ENCODE measurements at places on chromosomes 7 and 10.
A peak's percentile ranks its signal among the peaks of the same experiment; 100 is the strongest.

GRCh38 chr10:11429439-11430052 is 181.9 kb downstream of the USP6NL start:
- peaks cover 8% of the 10 kb centered on the region for H3K4me1 ChIP-seq
- no peaks in the 10 kb centered on the region for H3K36me3 ChIP-seq
- no peak overlapping the region for H3K27ac ChIP-seq
- H3K4me3 ChIP-seq: no peak overlapping the region
- no peak for DNase-seq
- H3K27me3 ChIP-seq: no peaks in the 10 kb centered on the region

DNA sequence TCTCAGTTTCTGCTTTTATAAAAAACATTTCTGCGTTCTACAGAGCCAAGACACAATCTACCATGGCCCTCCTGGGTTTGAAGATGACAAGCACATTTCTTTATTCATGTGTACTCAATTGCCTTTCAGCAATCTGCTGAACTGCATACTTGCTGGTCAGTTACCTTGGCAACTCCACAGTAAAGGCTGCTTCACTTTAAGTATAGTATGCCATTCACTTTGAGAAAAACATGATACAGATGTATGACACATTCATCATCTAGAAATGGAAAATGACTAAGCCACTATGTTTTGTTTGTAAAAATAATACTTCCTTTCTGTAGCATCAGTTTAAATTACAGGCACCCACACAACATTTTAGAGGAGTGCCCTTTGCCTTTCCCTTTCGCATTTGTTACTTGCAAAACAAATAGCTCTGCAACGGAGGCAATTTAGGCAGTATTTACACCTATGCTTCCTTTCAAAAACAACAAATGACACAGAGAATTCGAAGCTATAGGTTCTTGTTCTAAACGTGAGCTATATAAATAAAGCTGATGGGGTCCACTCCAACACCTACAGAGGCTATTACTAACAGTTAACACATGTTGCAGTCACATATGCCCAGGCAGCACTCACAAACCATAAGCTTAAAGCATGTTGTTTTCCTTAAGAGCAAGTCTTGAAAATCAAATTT is 23.5 kb downstream of the SGCE start:
- peaks cover under 1% of the 10 kb centered on the region for H3K36me3 ChIP-seq
- no peak overlapping the region for H3K4me3 ChIP-seq
- no peaks in the 10 kb centered on the region for H3K27me3 ChIP-seq
- H3K27ac ChIP-seq: peak overlapping the region; percentile 78

GRCh38 chr7:55191161-55191925 is 172.5 kb downstream of the EGFR start:
- H3K27ac ChIP-seq: no peak overlapping the region
- H3K27me3 ChIP-seq: no peaks in the 10 kb centered on the region
- H3K4me3 ChIP-seq: no peak overlapping the region

DNA sequence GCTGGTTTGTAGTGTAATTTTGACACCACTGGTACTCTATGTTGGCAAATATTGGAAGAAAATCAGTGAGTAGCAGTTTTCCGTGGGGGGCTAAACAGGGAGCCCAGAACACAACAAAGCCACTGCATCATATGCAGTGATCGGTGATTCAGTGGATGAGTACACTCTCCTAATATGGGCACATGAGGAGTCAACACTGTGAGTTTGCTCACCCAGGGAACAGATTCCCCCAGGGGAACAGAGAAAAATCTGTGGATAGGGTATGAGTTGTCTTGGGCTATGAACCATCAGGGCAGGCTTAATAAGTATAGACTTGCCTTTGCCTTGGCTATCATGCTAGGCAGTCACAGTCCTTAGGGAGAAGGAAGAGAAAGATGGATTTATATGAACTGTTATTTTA is 227.7 kb upstream of the SEMA3E start:
- H3K27ac ChIP-seq: no peak overlapping the region
- DNase-seq: no peak
- H3K4me3 ChIP-seq: no peak overlapping the region
- H3K36me3 ChIP-seq: no peaks in the 10 kb centered on the region

DNA sequence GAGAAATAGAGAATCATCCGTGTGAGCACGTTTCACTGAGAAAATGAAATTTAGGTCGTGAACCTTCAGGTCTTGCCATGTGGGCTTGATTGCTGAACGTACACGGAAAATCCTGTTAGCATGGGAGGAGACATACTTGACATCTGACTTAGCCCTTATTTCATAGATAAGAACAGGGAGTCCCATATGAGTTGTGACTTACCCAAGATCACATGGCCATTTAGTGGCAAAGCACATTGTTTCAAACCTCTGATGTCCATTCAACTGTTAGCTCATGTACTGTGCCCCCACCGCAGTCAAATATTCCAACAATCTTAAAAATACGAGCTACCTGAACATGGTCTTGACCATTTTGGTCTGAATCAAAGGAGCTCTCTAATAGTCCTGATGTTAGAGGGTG is 411.2 kb upstream of the FZD8 start:
- H3K4me3 ChIP-seq: no peak overlapping the region
- no peaks in the 10 kb centered on the region for H3K36me3 ChIP-seq
- H3K4me1 ChIP-seq: peaks cover 6% of the 10 kb centered on the region
- DNase-seq: no peak

DNA sequence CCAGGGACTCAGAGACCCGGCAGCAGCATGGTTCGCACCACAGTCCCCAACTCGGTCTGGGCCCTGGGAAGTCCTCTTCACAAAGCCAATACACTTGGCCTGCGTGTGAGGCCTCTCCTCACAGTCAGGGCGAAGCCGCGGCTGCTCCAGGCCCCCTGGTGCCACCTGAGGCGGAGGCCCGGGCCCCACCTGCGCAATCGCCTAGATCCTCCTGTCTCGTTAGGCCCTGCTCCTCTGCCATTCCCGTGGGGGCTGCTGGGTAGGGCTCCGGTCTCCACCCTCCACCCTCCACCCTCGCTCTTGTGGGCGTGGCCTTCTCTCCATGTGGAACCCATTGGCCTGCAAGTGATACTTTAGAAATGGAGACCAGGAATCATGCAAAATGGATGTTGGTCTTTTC is 553.3 kb downstream of the INHBA start:
- no peak overlapping the region for H3K27ac ChIP-seq
- H3K36me3 ChIP-seq: no peaks in the 10 kb centered on the region
- H3K4me1 ChIP-seq: no peaks in the 10 kb centered on the region

- no peaks in the 10 kb centered on the region for H3K36me3 ChIP-seq
- H3K4me3 ChIP-seq: no peak overlapping the region
- H3K27me3 ChIP-seq: no peaks in the 10 kb centered on the region
- H3K4me1 ChIP-seq: no peaks in the 10 kb centered on the region
These were observed 35.0 kb downstream of the AUTS2 start for GRCh38 chr7:69633122-69633831.

DNA sequence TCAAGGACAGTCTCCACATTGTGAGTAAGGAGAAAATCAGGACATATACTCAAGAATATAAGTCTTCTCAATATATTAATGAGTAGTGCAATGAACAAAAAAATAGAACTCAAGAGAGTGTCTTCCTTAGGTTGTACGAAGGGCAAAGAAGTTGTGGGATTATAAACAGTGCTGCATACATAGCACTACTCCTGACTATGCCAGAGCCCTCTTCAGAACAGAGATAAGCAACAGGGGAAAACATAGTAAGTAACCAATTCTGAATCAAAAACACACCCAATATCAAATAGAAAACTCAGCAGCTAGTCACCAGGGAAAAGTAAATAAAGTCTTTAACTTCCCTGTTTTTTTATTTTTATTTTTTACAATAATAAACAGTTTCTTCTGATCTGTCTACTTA is 10.6 kb downstream of the ARHGAP21 start:
- H3K4me3 ChIP-seq: no peak overlapping the region
- H3K27me3 ChIP-seq: no peaks in the 10 kb centered on the region
- peaks cover 9% of the 10 kb centered on the region for H3K4me1 ChIP-seq
- no peak for DNase-seq

DNA sequence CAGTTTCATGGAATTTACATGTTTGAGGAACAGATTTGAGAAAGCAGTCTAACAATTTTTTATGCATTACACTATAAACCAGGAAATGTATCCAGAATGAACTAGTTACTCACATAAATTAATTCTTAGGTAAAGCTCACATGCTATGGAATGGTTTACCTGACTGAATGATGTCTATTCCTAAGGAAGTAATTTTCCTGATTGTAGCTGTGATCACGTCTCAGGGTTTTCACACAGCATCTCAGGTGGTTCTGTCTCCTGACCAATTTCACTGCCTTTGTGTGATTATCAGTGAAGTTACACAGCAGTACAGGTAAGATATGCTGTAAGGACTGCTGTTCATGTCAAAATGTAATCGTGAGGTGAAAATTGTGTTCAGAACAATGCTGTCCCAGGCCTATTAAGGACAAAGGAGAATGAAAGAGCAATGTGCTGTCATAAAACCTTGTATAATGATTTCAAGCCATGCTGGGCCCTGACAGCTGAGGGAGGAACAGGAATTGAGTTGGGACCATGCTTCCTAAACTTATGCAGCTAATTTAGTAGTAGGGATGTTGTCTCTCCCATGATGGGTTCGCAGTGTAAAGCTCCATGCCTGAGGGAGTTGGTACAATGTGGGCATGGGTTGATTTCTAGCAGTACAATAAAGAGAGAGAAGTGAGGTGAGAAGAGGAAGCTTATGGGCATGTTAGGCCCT is 631.8 kb downstream of the NRG3 start:
- H3K4me3 ChIP-seq: no peak overlapping the region
- H3K4me1 ChIP-seq: no peaks in the 10 kb centered on the region

DNA sequence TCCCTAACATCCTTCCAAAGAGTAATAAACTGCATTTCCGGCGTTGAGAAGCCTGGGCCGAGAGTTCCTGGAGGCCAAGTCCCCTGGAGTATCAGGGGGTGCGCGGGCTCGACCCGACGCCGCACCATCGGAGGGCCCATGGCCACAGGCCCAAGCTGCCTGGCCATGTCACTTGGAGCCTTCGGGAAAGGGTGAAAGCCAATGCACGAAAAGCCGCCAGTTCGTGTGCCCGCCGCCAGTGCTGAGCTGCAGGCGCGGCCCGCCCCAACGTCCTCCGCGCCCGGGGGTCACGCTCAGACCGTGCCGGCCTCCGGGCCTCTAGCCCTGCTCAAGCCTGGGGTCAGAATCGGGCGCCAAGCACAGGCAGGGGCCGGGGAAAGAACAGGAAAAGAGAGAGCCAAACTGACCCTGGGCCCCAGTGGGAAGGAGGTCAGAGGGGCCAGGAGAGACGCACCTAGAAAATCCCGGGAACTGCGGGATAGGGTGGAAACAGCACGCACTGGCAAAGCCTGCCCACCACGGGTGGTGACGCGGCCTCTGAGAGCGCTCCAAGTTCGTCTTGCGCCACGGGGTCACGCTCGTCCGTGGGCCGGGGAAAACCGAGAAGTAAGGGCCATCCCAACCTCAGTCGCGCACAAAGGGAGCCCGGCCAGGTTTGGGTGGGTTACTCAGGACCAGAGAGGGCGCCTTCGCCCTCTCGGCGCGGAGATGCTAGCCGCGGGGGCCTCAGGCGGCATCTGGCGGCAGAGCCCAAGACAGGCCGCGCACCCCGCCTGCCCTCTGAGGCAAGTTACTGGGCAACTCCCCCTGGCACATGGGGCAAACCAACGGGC is 4.2 kb upstream of the EBF3 start:
- peak overlapping the region; percentile 83 for H3K27ac ChIP-seq
- peaks cover 48% of the 10 kb centered on the region for H3K27me3 ChIP-seq
- no peaks in the 10 kb centered on the region for H3K36me3 ChIP-seq
- peaks cover 51% of the 10 kb centered on the region for H3K4me1 ChIP-seq

DNA sequence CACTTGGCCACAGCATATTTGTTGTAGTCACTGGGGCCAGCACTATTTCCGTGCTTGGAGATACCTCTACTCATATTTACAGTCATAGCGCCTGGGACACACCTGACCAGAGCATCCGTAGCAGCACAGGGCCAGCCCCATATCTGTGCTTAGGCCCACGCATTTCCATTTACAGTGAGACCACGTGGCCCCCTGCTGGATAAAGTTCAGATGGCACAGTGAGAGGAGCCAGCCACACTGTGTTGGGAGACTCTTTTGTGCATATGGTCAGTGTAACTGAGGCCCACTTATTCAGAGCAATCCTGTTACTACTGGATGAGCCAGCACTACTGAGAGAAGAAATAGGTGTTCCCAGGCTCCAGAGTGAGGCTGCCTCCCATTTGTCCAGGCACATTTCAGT is 455.3 kb downstream of the REEP3 start:
- H3K27ac ChIP-seq: no peak overlapping the region
- DNase-seq: peak; percentile 32
- H3K4me1 ChIP-seq: no peaks in the 10 kb centered on the region
- no peak overlapping the region for H3K4me3 ChIP-seq

- H3K27ac ChIP-seq: no peak overlapping the region
- DNase-seq: no peak
- H3K36me3 ChIP-seq: no peaks in the 10 kb centered on the region
- no peaks in the 10 kb centered on the region for H3K4me1 ChIP-seq
- H3K4me3 ChIP-seq: no peak overlapping the region
These were observed 20.4 kb downstream of the LRRC72 start for GRCh38 chr7:16546921-16547505.

- no peaks in the 10 kb centered on the region for H3K27me3 ChIP-seq
- no peaks in the 10 kb centered on the region for H3K36me3 ChIP-seq
- no peak overlapping the region for H3K4me3 ChIP-seq
- peak overlapping the region; percentile 54 for H3K27ac ChIP-seq
- peaks cover 8% of the 10 kb centered on the region for H3K4me1 ChIP-seq
- peak; percentile 80 for DNase-seq
These were observed 79.0 kb downstream of the AUTS2 start for GRCh38 chr7:69677054-69677852.

GRCh38 chr7:74092321-74092963 is 8.8 kb downstream of the LIMK1 start:
- H3K36me3 ChIP-seq: peaks cover 15% of the 10 kb centered on the region
- H3K27me3 ChIP-seq: no peaks in the 10 kb centered on the region
- peak; percentile 40 for DNase-seq
- peaks cover 28% of the 10 kb centered on the region for H3K4me1 ChIP-seq
- H3K4me3 ChIP-seq: no peak overlapping the region

DNA sequence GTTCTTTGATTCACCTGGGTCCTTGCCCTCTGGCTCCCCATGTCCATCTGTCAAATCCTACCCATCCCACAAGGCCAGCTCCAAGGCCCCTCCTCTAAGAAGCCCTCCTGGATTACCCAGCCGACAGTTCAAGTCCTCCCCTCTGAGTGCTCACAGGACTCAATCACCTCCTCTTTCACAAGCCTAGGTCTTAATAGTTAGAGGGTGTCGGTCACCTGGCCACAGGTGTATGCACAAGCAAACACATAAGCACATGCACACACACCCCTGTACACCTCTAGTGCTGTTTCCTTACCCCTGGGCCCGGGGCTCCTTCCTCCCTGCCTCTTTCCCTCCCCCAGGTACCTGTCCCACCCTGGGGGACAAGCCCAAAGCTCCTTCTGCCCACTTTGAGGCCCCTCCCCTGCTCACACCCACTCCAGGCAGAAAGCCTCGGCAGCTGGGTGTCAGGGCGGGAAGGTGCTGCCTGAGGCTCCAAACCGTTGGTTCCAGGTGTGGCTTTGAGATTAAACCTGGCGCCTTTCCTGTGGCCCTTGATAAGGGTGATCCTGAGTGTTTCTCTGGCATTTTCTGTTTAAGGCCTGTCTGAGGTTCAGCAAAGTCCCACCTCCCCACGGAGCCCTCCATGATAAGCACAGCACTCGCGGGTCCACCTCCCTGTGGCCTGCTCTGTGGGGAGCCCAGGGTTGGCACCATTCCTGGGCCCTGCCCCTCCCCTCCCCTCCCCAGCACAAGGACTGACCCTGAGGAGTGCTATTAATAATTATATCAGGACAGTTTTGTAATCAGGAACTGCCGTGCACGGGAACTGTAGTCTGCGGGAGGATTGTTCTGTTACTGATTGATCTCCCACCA is 14.6 kb upstream of the AQP1 start:
- no peak for DNase-seq
- H3K4me3 ChIP-seq: no peak overlapping the region
- peak overlapping the region; percentile 20 for H3K27ac ChIP-seq
- peaks cover 69% of the 10 kb centered on the region for H3K4me1 ChIP-seq

Data from muscle of leg (tissue), 16 donors.